ENCODE measurements at places on chromosomes 4 and X.

DNA sequence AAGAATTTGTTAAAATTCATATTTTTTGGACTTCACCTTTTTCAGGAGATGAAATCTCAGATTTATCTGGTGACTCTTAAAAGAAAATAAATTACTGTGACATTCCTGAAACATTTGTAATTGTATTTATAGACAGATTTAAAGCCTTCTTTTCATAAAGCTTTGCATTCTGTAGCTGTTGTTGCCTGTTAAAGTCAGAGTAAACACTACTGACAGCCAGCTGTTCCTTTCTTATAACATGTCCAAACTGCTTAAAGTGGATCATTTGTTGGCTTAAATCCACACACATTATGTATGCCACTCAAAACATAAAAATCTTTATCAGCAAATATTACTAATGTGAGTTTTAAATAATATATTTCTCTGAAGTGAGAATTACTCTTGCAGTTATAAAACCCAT, 157.5 kb downstream of the TECRL start:
- no peak for DNase-seq

DNA sequence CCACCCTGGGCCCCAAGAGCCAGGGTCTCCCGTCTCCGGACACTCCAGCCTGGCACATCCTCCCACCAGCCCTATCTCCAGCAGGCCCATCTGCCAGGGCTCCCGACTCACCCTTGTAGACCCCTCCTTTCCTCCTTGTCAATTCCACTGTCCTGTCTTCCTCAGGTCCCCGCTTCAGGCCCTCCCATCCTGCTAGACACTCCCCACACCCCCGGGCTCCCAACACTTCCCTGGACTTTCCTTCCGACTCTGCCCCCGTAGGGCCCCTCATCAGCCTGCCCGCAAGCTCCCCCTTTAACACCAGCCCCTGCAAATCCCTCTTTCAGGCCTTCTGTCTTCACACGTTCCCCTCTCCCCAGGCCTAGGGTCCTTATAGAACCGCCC, 1.1 kb downstream of the PRAF2 start:
- DNase-seq, result no peak

DNA sequence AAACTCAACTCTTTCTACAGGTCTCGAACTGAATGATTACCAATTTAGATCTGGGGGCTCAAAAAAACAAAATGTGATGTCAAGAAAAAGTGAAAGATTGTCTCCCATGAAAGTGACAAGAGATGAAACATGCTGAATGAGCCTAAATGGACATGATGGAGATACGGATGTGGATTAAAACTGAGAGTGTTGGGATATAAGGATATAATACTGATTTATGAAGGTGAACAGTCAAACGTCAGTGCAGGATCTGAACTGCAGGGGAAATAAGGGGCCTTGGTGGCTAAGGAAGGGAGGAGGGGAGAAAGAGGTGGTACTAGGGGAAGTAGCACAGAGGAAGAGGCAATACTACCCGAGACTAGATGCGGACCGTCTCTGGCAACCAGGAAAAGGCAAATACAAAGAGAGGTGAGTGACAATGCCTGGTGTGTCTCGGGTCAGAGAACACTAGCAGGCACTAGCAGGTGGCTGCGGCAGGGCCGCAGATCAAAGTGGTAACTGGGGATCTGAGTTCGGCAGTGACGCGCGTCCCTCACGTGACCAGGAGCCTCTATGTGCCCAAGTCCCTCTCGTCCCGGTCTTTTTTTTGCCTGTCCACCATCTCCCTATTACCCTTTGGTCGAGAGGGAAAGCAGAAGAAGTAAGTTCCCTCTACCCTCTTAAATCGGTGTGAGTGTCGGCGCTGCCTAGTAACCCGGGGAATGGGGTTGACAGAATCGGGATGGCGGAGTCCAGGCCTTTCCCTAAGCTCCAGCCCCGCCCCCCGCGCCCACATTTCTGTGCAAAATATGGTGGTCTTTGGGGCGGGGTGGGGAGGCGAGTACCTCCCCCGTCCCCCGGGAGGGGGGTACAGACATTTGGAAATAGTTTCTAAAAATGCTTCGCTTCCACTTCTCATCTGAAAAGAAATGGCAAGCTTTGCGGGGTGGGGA, at the start of gene TCEAL1:
TCEAL1 (plus strand) TSS at position 590 of the 932 bp plus-strand sequence. CDS start 942 bp downstream, outside the sequence.
- no peak for DNase-seq

DNA sequence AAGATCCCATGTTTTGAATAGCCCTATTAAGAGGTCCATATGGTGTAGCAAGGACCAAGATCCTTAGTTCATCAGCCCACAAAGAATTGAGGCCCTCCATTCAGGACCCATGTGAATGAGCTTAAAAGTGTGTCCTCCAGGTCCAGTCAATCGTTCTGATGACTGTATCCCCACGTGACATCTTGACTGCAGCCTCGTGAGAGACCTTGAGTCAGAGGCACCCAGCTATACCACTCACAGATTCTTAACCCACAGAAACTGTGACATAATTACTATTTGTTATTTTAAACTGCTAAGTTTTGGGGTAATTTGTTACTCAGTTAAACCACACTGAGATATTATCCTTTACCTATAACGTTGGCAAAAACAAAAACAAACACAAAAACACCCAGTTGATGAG, 62.4 kb downstream of the ZNF182 start:
- no peak for DNase-seq

DNA sequence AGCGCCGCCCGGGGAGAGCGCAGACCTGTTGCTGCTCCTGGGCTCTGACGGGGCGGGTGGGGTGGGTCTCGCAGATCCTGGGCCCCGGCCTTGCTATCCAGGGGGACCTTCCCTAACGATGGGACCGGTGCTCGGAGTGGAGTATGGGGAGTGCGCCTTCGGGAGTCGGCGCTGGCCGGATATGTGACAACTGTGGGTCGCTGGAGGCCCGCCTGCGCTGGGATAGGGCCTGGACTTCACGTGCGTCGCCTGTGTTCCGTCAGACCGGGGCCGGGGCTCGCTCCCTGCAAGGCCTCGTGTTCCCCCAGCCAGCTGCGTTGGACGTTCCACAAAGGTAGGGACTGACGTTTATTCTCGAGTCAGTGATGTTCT, 1.3 kb downstream of the TBL1X start:
- DNase-seq, result no peak

- DNase-seq, result no peak
Observed at GRCh38 chrX:4043951-4044350, 330.5 kb upstream of the PRKX start.

GRCh38 chr4:99729186-99729585, 71.6 kb upstream of the C4orf54 start:
- no peak for DNase-seq

- no peak for DNase-seq
Observed at GRCh38 chr4:872241-872981, 46.5 kb upstream of the CPLX1 start.

DNA sequence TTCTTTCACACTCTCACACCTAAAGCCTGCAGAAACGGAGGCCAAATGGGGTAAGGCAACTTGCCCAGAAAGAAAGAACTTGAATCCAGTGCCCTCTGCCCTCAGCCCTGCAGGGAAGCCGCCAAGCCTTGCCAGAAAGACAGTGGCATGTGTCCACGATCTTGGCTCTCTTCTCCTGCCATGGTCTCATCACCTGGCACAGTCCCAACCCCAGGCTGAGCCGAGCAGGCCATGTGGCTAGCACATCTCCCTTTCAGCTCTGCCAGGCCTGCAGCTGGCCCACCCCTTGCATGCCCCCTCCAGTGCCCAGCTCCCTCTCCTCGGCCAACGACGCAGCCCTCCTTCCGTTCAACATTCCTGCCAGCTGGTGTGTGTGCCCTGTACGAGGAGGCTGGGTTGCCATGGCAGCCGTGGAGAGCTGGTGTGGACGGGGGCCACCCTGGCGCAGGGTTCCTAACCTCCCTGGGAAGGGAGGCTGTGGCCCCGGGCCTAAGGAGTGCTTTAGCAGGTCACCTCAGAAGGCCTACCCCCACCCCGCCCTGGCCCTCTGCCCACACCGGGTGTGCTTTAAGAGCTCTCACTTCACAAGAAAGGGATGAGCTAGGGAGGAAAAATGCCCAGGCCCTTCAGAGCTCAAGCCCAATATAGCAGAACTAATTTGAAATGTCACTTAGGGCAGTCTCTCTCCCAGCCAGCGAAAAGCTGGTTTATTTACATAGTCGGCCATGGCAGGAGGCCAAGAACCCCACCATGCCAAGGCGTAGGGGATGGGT, 73.0 kb upstream of the PJA1 start:
- no peak for DNase-seq

GRCh38 chr4:127843704-127844600, 36.7 kb upstream of the PLK4 start:
- DNase-seq, result no peak

- no peak for DNase-seq
Observed at GRCh38 chr4:114249561-114249960, 270.1 kb upstream of the ARSJ start.

- DNase-seq, result no peak
Observed at GRCh38 chrX:144253356-144253755, 369.5 kb downstream of the UBE2NL start.

GRCh38 chr4:101695176-101695575, 95.4 kb upstream of the BANK1 start:
- no peak for DNase-seq

DNA sequence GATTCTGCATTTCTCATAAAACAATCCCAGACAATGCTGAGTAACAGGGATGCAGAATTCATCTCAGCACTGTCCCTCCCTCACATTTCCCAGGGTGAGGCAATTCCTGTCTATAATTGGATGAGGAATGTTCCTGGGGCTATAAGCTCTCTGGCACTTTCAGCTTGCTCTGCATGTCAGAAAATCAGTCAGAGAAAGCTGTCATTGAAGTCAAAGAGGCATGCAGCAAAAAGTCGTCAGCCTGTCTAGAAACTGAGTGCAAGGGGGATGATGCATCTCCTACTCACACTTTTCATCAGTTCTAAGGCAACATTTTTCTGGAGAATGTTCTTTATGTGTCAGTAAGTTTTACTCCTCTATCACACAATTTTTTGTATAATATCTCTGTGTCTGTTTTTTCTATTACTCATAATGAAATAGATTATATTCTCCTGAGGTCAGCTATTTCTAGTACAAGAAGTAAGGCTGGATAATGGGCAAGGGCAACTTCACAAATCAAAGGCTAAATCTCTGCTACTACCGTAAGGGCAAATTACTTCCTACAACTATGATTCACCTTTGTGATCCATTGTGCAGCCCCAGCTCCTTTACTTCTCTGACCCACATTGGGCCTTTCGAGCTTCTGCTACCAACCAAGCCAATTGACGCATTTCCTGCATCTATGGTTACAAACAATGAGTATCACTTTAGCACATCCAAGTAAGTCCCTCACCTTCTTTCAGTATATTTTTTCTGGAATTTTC, 56.0 kb downstream of the TASL start:
- no peak for DNase-seq

DNA sequence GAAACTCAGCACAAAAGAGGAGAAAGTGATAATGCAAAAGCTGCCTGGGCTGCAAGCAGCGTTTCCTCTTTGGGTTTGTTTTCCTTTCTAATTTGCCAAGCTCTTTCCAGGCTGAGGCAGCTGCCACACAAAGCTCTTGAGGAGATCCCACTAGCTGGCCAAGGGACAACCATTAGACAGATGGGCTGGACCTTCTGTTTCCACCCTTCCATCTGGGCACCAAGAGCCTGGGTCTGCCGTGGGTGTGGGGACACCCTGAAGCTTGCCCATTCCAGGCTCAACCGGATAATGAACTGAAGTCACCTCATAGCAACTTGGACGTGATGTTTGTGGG, 194.6 kb upstream of the C1QTNF7 start:
- DNase-seq, result no peak

GRCh38 chrX:4754878-4755604, 1041.6 kb upstream of the PRKX start:
- no peak for DNase-seq

DNA sequence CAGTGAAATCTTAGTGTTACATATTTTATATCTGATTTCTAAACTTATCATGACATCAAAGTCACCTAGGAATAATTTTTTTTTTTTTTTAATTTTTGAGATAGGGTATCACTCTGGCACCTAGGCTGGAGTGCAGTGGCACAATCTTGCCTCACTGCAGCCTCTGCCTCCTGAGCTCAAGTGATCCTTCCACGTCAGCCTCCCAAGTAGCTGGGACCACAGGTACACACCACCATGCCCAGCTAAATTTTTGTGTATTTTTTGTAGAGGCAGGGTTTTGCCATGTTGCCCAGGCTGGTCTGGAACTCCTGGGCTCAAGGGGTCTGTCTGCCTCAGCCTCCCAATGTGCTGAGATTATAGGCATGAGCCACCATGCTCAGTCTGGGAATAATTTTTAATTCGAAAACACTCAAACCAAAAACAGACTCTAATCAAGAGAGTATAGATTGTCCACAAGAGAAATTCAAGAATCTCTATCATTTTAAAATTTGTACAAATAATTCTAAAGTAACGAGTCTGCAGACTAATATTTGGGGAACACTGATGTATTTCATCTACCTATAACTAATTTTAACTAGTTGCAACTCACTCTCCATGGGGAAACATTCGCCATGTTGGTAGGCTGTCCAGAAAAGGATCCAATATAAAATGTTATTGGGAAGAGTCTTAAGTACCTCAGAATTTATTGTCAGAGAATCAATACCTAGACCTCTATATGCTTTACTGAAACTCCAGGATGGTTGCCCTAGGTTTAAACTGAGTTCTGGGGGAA, 3.4 kb downstream of the SLC7A11 start:
- no peak for DNase-seq

DNA sequence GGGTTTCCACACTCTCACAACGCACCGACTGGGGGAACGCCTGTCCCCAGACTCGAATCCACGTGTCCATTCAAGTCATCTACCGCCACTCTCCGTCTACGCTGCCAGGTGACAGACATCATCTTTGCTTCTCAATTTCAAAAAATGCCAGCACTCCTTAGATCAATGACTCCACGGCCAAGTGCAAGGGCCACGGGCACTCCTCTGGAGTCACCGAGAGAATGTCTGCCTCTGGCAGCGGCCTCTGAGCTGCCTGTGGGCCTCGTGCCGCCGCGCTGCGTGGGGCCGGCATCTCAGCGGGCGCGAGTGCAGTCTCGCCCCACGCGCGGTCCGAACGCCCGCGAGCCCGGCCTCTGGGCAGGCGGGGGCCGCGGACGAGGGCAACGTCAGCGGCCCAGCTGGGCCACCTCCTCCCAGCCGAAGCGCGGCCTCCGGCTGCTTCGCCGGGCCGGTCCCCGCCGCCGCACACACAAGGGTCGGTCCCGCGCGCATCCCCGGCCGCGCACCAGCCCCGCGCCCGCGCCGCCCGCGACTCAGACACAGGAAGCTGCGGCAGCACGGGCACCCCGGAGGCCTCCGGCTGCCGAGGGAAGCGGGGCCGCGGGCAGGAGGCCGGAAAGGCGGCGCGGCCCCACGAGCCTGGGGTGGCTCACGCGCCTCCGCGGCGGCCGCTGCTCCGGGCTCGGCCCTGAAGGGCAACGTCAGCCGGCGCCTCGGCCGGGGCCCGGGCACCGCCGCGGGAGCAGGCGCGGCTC, 450 bp downstream of the ACSL1 start:
- DNase-seq, result no peak

DNA sequence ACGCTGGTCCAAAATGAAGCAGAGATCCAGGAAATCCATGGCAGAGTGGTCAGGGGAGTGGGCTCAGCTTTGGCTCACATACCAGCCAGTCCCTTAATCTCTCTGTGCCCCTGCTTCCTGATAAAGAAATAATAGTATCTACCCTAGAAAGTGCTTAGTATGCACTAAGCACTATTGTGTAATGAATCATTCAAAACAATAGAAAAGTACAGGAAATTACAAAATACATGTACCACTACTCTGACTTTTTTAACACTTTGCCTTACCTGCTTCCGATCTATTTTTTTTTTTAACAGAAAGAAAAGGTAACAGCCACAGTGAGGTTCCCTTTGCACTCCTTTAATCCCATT, 49.9 kb downstream of the TBC1D9 start:
- DNase-seq, result no peak
